Kidney capillary endothelial cell (primary cell): ENCODE measurements at places on chromosomes 11 and 22.

- no peak for DNase-seq
Measured at GRCh38 chr11:2587132-2587930, 112.5 kb downstream of the KCNQ1OT1 start.

GRCh38 chr11:14253421-14253820, 105.6 kb downstream of the RRAS2 start:
- no peak for DNase-seq

GRCh38 chr11:126175393-126175792, 36.1 kb downstream of the RPUSD4 start:
- DNase-seq, result peak; percentile 4

GRCh38 chr22:49266561-49267519, 560.8 kb downstream of the BRD1 start:
- no peak for DNase-seq

DNA sequence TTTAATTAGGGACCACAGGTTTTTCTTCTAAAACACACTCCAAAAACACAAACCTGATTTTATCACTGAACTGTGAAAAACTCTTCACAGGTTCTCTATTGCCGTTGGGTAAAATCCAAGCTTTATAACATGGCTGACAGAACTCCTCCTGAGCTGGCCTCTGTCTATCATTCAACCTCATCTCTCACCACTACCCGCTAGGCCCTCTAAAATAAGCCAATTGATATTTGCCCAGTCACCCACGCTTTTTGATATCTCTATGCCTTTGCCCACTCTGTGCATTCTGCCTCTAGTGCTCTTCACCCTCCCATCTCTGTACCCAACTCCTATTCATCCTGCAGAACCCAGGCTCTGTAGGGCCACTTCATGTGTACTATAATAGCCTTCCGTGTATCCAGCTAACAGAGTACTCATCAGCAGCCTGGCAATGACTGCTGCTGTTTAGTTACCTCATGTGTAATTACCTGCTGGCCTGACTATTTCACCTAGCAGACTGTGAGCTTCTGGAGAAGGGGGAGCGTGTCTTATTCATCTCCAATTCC, 1.1 kb upstream of the CNGA4 start:
- DNase-seq, result no peak

GRCh38 chr11:6567371-6567745, 36.1 kb downstream of the RRP8 start:
- no peak for DNase-seq

GRCh38 chr11:119015054-119015611, 3.0 kb downstream of the RPS25 start:
- DNase-seq, result no peak
